Right atrium auricular region (tissue), 2 donors: ENCODE measurements at places on chromosomes 2 and 18. TPM values are rescaled to one million over a fixed set of nuclear protein-coding genes. Genes with fewer than 3 reads are reported as not detected.
A peak's percentile ranks its signal among the peaks of the same experiment; 100 is the strongest.

SPR gene
- 34.5 TPM for total RNA-seq

B3GNT2 gene
- total RNA-seq = 31.1 TPM

- no peak for DNase-seq
- H3K4me1 ChIP-seq = no peaks in the 10 kb centered on the region
- no peak overlapping the region for H3K4me3 ChIP-seq
- H3K27me3 ChIP-seq = no peaks in the 10 kb centered on the region
Observed at GRCh38 chr2:212649646-212650045, 111.0 kb upstream of the ERBB4 start.

- H3K27ac ChIP-seq = no peak overlapping the region
- no peak overlapping the region for H3K4me3 ChIP-seq
- no peaks in the 10 kb centered on the region for H3K4me1 ChIP-seq
- no peaks in the 10 kb centered on the region for H3K27me3 ChIP-seq
- DNase-seq = no peak
Observed at GRCh38 chr18:48335829-48336228, 73.4 kb downstream of the ZBTB7C start.

DNA sequence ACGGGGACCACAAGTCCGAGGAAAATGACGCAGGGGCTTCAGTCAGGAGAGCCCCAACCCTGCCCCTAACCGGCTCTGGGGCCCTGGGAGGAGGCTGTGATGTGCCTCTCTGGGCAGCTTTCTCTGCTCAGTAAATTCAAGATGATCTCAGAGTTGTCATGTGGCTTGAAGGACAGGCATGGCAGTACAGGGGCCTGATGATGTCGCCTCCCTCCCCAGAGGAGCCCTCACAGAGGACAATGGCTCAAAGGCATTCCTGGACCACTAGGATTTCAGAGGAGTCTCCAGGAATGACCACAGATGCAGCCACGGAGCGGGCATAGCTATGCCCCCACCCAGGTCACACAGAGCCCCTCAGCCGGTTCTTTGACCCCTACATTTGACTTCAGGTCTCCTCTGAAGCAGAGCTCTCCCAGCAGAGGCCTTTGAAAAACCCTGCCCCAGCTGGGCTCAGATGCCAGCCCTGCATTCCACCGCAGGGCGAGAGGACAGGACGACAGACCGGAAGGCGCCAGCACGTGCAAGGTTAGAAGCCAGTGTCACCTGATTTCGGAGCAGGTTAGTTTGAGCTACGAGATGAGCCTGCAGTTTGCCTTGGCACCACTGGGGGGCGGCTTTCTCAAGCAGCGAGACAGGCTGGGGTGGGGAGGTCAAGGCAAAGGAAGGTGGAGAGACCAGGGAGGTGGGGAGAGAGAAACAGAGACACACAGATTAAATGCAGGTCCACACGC is 39.2 kb downstream of the BIN1 start:
- DNase-seq = peak; percentile 83
- no peaks in the 10 kb centered on the region for H3K27me3 ChIP-seq
- no peak overlapping the region for H3K4me3 ChIP-seq
- peak overlapping the region; percentile 51 for H3K27ac ChIP-seq
- no peaks in the 10 kb centered on the region for H3K36me3 ChIP-seq

DNA sequence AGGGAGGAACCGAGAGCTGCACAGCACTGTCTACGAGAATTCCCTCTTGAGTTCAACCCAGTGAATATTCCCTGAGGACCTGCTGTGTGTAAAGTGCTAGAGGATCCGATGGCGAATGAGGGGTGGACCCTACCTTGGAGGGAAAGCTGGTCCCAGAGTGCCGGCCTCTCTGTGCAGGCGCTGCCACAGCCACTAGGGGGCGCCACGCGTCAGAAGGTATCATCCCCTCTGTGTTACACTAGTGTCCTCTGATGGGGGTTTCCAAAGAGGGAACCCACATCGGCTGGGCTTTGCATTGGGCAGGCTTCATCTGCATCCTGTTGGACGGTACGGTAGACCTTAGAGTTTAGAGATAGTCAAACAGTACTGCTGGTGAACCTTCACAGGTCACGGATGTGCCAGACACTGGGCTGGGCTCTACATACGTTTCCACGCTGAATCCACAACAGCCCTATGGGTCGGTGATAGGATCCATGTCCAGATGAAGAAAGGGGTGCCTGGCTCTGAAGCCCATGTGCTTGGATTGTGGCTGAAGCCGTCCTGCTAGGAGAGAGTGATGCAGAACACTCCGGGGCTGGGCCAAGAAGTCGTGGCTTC is 39.0 kb downstream of the COA5 start:
- H3K4me1 ChIP-seq = no peaks in the 10 kb centered on the region
- no peak for DNase-seq
- no peak overlapping the region for H3K27ac ChIP-seq

GRCh38 chr2:15262792-15263191 is 298.3 kb downstream of the NBAS start:
- H3K27ac ChIP-seq = no peak overlapping the region
- no peaks in the 10 kb centered on the region for H3K27me3 ChIP-seq
- no peak overlapping the region for H3K4me3 ChIP-seq
- DNase-seq = no peak
- H3K4me1 ChIP-seq = no peaks in the 10 kb centered on the region
- H3K36me3 ChIP-seq = peaks cover 4% of the 10 kb centered on the region

DNA sequence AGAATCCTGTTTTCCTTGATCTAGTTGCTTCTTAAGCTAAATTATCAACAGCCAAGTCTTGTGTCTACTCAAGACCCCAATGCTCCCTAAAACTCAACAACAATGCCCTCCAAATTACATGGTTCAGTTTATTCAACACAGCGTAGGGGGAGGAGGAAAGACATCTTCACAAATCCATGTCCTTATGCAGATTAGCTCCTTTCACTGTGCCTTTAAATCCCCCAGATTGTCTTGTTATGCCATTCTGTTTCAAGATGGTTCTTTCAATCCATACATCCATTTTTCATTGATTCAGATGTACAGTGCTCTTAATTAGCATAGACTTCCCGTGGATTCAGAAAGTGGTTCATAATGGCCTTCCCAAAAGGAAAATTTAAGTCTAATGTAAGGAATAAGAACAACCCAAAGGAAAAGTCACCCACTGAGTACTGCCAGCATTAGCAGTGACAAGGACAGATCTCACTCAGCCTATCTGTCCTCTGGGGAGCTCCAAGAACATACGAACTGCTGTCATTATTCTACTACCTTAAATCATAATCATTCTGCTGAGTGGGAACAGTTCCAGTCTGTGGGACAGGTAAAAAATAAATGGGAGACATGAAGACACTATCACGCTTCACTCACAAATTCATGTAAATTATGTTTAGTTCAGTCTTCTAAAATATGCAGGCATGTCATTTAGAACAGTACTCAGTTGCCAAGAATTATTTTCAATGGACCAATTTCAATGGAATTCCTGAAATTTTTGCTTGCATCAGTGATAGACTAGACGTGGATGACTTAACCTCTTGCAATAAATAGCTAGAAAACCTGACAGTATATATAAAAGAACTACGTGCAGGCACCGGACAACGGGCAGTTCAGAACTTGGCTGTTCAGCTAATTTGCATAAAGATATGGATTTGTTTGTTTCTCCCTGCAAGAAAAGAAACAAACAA is 58.9 kb upstream of the RNU4ATAC start:
- no peak overlapping the region for H3K4me3 ChIP-seq
- H3K36me3 ChIP-seq = peaks cover 36% of the 10 kb centered on the region
- H3K27me3 ChIP-seq = no peaks in the 10 kb centered on the region
- H3K27ac ChIP-seq = no peak overlapping the region

GRCh38 chr18:47510831-47511230 is 259.4 kb upstream of the SKOR2 start:
- no peak overlapping the region for H3K27ac ChIP-seq
- no peaks in the 10 kb centered on the region for H3K36me3 ChIP-seq
- no peak for DNase-seq
- H3K4me1 ChIP-seq = no peaks in the 10 kb centered on the region
